Progenitor cell of endocrine pancreas (in vitro differentiated cells): ENCODE measurements at places on chromosomes 16 and 17.

- no peaks in the 10 kb centered on the region for H3K36me3 ChIP-seq
- no peaks in the 10 kb centered on the region for H3K4me1 ChIP-seq
- no peak overlapping the region for H3K27ac ChIP-seq
- no peak overlapping the region for H3K4me3 ChIP-seq
These were observed 313.3 kb upstream of the XYLT1 start for GRCh38 chr16:17784073-17784472.

- no peaks in the 10 kb centered on the region for H3K4me1 ChIP-seq
- H3K36me3 ChIP-seq, result peaks cover 11% of the 10 kb centered on the region
- H3K27ac ChIP-seq, result no peak overlapping the region
- no peak for DNase-seq
These were observed 109.8 kb downstream of the CDK5R1 start for GRCh38 chr17:32596628-32597027.

- H3K36me3 ChIP-seq, result no peaks in the 10 kb centered on the region
- peaks cover 47% of the 10 kb centered on the region for H3K4me1 ChIP-seq
- H3K27ac ChIP-seq, result no peak overlapping the region
- no peak for DNase-seq
- no peak overlapping the region for H3K4me3 ChIP-seq
These were observed 99.7 kb downstream of the CMIP start for GRCh38 chr16:81544261-81544660.

DNA sequence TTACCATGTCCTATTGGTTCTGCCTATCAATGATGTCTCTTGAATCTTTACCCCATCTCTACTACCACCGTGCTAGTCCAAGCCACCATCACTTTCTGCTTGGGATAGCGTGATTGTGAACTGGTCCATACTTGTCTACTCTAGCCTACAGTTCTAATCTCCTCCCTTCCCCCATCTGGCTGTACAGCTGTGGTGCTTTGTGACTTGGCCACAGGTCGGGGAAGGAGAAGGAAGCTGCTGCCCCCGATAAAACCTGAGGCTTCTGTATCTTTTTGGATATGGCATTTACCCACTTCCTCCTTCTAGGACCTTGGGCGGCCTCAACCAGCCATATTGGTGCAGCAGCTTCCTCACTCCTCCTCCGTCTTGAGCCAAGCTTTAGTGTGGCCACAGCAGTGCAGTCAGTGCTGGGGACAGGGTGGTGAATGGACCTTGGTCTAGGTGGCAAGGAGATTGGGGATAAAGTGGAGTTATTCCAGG, 314 bp upstream of the ITGA2B start:
- no peak for DNase-seq
- peaks cover 7% of the 10 kb centered on the region for H3K4me1 ChIP-seq
- no peak overlapping the region for H3K4me3 ChIP-seq

- no peak overlapping the region for H3K4me3 ChIP-seq
- no peak overlapping the region for H3K27ac ChIP-seq
These were observed 30.0 kb downstream of the EEF2K start for GRCh38 chr16:22235839-22236745.

- peaks cover 6% of the 10 kb centered on the region for H3K36me3 ChIP-seq
- peak overlapping the region; percentile 62 for H3K27ac ChIP-seq
- no peaks in the 10 kb centered on the region for H3K27me3 ChIP-seq
- peaks cover 1% of the 10 kb centered on the region for H3K4me1 ChIP-seq
- DNase-seq, result no peak
These were observed 111.3 kb downstream of the BANP start for GRCh38 chr16:88062341-88063210.

DNA sequence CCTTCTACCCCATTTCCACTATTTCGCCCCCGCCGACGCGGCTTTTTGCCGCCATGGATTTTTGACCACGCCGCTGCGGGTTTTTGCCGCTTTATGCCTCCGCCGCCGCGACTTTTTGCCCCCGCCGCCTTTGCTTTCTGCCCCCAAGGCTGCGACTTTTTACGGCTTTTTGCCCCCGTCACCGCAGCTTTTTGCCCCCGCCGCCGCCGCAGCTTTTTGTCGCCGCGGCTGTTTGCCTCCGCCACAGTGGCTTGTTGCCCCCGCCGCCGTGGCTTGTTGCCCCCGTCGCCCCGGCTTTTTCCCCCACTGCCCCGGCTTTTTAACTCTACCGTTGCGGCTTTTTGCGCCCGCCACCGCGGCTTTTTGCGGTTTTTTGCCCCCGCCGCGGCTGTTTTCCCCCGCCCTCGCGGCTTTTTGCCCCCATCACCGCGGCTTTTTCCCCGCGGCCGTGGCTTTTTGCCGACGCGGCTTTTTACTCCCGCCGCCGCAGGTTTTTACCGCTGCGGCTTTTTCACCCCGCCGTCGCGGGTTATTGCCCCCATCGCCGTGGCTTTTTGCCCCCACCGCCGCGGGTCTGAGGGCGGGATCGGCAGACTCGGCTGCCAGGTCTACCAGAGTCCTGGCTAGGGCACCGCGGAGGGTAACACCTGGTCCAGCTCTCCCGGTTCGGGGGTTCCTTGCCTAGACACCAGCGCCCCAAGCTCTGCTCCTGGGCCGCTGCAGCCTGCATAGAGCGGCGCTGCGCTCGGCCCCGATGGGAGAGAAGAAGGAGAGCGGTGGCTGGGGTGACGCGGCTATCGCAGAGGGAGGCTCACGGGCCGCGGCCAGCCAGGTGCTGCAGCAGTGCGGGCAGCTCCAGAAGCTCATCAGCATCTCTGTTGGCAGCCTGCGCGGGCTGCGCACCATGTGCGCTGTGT, 562.7 kb upstream of the WSB1 start:
- no peaks in the 10 kb centered on the region for H3K27me3 ChIP-seq
- H3K4me1 ChIP-seq, result no peaks in the 10 kb centered on the region
- no peak overlapping the region for H3K27ac ChIP-seq
- H3K36me3 ChIP-seq, result peaks cover 4% of the 10 kb centered on the region
- no peak overlapping the region for H3K4me3 ChIP-seq

- H3K4me3 ChIP-seq, result peak within 1 kb of the TSS; percentile 87
- peaks cover 17% of the 10 kb centered on the region for H3K4me1 ChIP-seq
- H3K27ac ChIP-seq, result peak within 1 kb of the TSS; percentile 95
- peaks cover 2% of the 10 kb centered on the region for H3K36me3 ChIP-seq
These were observed at the start of gene ZNF598 for GRCh38 chr16:2009791-2010510. ZNF598 (minus strand) TSS chr16:2009821.
